D341Med (cell line): ENCODE measurements at places on chromosomes 11 and 22.
A peak's percentile ranks its signal among the peaks of the same experiment; 100 is the strongest.

DNA sequence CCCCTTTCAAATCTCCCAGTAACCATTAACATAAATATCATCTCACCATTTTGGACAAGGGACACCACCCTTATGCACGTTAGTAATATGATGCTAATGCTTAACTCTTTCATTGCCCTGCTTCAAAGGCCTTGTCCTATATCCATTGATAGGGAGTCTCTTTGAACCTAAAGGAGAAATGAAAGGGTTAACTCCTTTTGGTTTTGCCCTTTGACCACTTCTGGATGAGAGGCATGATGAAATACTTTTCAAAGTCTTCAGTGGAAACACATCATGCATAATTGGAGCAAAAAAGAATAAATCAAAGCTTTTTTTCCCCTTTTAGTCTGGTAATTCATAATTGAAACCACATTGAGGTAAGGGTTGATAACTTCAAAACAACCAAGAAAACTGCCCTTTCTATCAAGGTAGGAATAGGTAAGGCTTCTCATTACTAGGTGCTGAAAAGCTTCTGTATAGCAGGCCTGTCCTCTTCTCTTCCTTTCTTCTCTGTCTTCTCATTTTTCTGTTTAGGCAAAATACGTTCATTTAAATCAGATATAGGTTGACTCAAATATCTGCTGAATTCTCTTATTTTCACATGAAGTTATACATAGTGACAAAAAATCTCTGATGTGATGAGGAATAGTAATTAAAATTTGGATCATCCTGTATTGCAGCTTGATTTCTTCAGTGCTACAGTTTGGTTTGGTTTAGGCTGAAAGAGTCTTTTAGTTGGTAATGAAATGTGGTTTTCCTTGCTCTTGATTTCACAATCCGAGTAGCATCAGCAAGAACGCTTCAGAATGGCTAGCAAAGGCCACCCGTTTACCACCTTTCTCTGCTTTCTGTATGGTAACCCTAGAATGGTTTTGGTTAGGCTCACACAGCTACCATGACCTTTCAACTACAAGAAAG, 94.8 kb downstream of the EXT2 start:
- no peak for DNase-seq

DNA sequence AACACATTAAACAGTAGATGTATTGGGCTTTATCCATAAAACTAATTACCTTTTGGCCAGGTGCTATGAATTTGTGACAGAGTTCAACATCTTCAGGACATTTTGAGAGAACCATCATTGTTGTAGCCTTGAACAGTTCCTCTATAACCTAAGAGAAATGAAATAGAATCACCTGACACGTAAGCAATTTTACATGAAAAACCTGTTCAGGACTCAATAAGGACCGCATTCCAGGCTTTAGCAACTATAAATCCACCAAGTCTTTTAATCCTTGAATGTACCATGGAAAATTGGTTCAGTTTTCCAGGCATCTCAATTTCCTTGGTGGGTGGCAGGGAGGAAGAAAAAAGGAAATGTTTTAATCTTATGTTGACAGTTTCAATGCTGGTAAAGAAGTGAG, 60.9 kb upstream of the GAB2 start:
- no peak for DNase-seq

DNA sequence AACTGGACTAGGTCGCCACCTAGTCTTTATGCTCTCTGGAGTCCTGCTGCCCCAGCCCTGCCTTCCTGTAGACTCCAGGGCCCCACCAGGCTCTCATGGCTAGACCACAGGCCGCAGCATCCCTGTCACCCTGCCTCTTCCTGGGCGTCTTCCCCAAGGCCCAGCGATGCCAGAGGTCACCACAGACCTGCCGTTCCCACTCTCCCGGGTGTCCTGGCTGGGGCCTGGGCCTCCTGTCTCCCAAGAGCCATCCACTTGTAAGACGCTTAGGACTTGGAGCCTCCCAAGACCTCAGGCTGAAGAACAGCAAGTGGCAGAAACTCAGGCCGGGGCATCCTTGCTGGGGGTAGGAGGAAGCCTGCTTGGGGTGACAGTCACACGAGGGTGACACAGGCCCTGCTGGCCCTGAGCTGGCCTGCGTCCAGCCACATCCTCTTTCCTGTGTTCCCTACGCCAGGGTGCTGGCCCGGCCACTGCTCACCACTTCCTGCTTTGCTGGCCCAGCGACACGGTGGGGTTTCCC, 2.0 kb upstream of the TCIRG1 start:
- no peak for DNase-seq

DNA sequence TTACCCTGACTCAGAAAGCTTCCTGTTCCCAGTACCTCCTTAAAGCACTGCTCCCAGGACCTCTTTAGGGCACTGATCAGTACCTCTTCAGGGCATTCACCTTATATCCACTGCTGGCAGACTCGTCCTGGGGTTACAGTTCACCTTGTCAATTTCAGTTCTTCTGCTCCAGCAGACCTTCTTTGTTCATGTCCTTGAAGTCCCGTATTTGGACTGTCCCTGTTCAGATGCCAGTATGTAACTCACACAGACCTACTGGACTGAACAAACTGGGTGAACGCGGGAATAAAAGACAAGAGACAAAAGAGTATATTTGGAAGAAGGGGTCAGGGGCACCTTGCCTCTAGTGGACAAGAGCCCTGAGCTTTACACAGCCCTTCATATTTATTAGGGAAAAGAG, 31.8 kb upstream of the NCAM1 start:
- no peak for DNase-seq

- DNase-seq, result no peak
Measured at GRCh38 chr22:49208768-49209252, 618.9 kb downstream of the BRD1 start.

- DNase-seq, result no peak
Measured at GRCh38 chr11:68665436-68665835, 18.9 kb upstream of the GAL start.

GRCh38 chr11:124971810-124972209, 17.8 kb downstream of the CCDC15 start:
- no peak for DNase-seq

DNA sequence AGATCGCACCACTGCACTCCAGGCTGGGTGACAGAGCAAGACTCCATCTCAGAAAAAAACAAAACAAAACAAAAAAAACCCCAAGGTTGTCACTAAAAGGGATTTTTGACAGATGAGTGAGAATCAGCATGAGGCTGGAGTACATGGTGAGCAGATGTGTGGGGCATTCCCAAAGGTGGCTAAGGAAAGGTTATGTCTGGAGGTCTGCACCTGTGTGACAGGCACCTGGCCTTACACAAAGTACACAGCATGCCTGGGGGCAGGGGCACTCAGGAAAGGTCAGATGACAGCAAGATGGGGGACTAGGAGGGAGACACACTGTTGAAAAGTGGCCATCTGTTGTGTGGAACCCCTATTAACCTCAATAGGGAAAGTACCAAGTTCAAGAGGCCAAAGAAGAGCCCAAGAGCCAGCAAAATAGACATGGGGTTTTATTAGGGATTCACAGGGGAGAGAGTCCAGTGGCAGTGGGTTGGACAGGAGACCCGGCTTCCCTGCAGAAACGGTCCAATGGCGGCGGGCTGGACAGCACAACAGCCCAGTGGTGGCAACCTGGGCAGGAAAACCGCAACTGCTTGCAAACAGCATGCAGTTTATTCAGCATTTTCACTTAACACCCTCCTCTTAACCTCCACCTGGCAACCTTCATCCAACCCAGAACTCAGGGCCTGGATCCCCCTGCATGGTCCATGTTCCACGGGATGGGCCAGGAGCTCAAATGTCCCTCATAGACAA, 101.1 kb downstream of the MICAL2 start:
- DNase-seq, result no peak

- DNase-seq, result no peak
Measured at GRCh38 chr22:48940266-48941032, 887.2 kb downstream of the BRD1 start.

- DNase-seq, result no peak
Measured at GRCh38 chr11:2197771-2198520, 26.3 kb upstream of the TH start.

GRCh38 chr22:18085188-18085587, 7.4 kb downstream of the PEX26 start:
- no peak for DNase-seq

GRCh38 chr11:5736396-5736795, at the start of gene OR56B1:
TSS of gene OR56B1 (plus strand) at chr11:5736448. CDS start at chr11:5736517, 69 bp downstream.
- no peak for DNase-seq

- no peak for DNase-seq
Measured at GRCh38 chr22:47165338-47166032, 403.0 kb downstream of the TBC1D22A start.

GRCh38 chr22:31586137-31586920, 75.7 kb downstream of the PISD start:
- no peak for DNase-seq

- DNase-seq, result no peak
Measured at GRCh38 chr11:32262367-32262766, 171.5 kb downstream of the RCN1 start.

GRCh38 chr11:87281496-87281895, 243.8 kb downstream of the TMEM135 start:
- no peak for DNase-seq

GRCh38 chr11:18696638-18697225, 1.8 kb upstream of the TMEM86A start:
- DNase-seq, result no peak

DNA sequence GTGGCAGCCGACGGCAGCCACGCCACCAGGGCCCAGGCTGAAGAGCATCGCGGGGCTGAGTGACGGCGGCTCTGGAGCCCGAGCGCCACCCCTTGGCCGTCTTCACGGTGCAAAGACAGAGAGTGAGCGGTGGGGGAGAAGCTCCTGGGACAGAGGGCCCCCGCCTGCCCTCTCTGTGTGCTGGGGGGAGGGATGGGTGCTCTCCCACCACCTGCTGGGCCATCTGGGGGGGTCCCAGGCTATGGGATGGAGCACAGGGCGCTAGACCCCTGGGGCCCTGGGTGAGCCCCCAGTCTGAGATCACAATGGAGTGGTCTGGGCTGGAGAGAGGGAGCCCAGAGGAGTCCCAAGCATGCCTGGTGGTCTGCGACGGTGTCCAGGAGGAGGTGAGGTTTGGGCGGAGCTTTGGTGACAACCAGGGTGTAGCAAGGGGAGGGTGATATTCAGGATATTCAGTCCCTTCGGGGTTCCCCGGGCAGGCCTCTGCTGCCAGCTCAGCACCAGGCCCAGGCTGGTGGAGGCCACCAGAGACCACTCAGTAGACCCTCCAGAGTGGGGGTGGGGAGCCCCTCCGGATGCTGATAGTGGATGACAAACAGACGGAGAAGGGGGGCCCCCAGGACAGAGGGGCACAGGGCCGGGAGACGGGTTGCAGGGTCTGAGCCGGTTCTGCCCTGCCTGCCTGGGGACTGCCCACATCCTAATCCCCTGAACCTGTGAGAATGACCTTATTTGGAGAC, 78.1 kb upstream of the PRR5 start:
- DNase-seq, result peak; percentile 75

- peak; percentile 14 for DNase-seq
Measured at GRCh38 chr22:47552541-47553205, 790.2 kb downstream of the TBC1D22A start.
